ENCODE measurements at places on chromosomes 13 and 19. TPM values are rescaled to one million over a fixed set of nuclear protein-coding genes. Genes with fewer than 3 reads are reported as not detected.

Gene ZBTB32
- not detected for total RNA-seq

Gene ZNF865
- total RNA-seq: 1.8 TPM

Gene NKPD1
- 0.69 TPM for total RNA-seq

Gene CCL25
- total RNA-seq: not detected

Gene FCHO1
- total RNA-seq: 30.0 TPM

Gene CYTH2
- total RNA-seq: 57.7 TPM

Data from diencephalon (tissue), 1 donor.